ENCODE measurements at places on chromosomes 1 and 21. TPM values are rescaled to one million over a fixed set of nuclear protein-coding genes. Genes with fewer than 3 reads are reported as not detected.
A peak's percentile ranks its signal among the peaks of the same experiment; 100 is the strongest.

DNA sequence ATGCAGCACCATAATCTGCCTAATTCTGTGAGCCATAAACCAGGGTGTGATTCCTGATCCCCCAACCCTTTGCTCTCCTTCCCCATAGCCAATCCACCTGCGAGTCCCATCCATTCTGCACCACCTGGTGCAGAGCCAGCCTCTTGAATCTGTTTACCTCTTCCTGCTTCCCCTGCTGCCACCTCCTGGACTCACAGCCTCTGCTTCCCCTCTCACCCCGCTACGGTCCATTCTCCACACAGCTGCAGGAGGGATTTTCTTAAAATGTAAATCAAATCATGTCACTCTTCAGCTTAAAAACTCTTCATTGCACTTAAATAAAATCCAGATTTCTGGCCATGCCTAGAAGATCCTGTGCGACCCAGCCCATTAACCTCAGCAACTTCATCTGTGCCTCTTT lies 186.7 kb downstream of the FOXD2 start:
- no peak for DNase-seq

GRCh38 chr1:235004276-235004675 lies 124.4 kb downstream of the TOMM20 start:
- DNase-seq, result no peak

GRCh38 chr1:182143154-182143657 lies 81.7 kb upstream of the ZNF648 start:
- DNase-seq, result peak; percentile 80

- DNase-seq, result no peak
Observed at GRCh38 chr1:164183854-164184635, 374.9 kb upstream of the PBX1 start.

DNA sequence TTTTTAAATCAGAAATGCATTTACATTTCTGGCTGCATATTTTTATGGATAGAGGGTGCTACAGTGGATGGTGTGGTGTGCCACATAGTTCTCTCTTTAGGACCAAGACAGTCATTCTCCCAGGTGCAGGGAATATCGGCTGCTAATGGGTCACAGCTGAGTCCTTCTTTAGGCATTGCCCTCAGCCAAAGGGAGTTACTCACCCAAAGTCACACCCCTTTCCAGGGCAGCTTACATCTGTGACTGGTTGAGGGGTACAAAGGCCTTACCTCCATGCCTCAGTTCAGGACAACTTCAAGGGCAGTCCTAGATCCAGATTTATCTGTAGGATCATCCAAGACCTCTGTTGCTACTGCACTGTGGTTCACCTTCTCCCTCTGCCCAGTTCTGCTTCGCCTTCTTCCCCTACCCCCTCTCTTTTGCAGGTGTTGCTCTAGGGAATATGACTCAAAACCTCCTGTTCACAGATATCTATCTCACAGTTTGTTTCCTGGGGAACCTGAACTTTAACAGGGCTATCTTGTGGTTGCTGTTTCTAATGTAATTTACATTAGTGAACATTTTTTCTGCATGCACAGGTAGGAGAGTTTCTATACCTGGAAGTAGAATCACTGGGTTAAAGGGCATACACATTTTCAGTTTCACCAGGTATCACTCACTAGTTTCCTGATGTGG lies 413.9 kb downstream of the RPS6KC1 start:
- no peak for DNase-seq

DNA sequence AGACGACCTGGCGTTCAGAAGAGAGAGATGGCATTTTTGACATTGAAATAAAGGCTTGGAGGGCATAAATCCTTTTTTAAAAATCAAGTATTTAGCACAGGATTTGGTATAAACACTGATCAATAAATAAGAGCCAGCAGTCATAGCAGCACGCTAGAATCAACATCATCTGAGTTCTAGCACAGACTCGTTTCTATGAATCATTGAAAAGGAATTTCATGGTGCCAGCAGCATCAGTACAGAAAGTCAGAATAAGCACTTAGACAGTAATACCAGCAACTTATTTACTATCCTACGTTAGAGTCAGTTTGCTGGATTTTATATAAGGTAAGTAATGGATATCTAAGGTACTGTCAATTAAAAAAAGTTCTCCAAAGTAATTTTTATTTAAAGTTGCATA lies 119.3 kb downstream of the HLCS start:
- peak; percentile 12 for DNase-seq

The PDPN gene
- total RNA-seq, result 47.5 TPM

The ZNF697 gene
- 0.22 TPM for total RNA-seq

The RGS21 gene
- not detected for total RNA-seq

The LCE1C gene
- not detected for total RNA-seq

The KRTAP19-3 gene
- total RNA-seq, result not detected

The TFAP2E gene
- not detected for total RNA-seq

Data from MG63 (cell line).